NCI-H69 (cell line): ENCODE measurements at places on chromosomes 16 and 17.

DNA sequence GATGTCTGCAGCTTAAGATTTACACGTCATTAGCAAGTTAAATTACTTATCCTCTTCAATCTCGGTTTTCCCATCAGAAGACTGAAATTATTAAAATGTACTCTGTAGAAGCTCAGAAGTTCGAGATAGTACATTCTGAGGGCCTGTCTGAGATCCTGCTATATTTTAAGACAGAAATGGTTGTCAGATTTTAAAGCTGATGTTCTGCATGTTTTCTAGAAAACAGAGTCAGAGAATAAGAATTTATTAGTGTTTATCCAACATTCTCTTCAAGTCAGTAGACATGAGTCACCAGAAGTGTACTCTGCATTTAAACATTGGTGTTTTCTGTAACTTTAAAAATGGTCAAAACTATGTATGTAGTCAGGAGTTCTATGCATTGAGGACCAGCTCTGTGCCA is 155.2 kb upstream of the MYOCD start:
- no peak for DNase-seq

DNA sequence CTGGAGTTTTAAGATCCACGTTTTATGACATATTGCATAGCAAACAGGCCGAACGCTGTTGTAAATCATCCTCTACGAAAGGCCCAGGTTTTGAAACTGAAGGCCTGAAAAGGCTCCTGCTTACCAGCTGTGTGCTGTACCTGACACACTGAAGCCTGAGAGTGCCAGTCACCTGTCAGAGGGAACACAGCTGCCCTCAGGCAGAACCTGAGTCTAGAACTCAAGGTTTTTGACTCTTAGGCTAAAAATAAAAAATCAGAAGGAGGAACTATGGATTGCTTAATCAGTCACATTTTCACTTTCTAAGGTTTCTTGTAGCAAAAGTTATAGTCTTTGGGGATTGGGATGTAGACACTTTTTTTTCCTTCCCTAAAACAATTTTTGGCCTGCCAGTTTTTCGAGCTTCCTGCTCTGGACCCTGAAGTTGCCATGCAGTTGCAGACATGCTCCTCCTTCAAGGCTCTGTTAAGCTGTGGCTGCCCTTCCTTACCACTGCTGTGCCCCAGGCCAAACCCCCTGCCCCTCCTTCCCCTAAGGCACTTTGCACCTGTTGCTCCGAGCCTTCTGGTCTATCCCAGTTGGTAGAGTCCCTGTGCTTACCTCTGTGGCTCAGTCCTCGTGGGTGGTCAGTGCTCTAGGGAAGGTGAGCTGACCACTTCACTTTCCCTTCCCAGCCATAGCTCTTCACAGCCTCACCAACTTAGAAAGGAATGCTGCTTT is 56.6 kb downstream of the TENT4B start:
- DNase-seq, result peak; percentile 8

- no peak for DNase-seq
Measured at GRCh38 chr17:79031996-79032875, 8.3 kb downstream of the C1QTNF1 start.

DNA sequence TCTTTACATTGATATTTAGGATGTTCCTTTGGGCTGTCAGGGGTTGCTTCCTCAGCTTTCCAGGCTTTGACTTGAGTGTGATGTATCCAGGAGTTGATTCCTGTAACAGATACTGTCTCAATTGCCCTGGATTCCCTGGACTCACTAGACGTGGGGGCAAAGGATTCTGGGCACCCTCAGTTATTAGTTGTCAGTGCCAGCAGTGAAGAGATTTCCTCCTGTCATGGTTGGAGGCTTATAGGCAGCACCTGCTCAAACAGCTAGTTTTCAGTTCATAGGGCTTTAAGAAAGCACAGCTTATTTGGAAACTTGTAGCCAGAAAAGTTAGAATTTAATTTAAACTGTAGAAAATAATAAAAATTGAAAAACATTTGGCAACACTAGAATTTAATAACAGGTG is 9.5 kb upstream of the B4GALNT2 start:
- DNase-seq, result no peak

- DNase-seq, result peak; percentile 15
Measured at GRCh38 chr17:27526604-27527002, 70.4 kb downstream of the KSR1 start.

GRCh38 chr16:74742051-74742481 is 32.6 kb downstream of the FA2H start:
- peak; percentile 7 for DNase-seq

DNA sequence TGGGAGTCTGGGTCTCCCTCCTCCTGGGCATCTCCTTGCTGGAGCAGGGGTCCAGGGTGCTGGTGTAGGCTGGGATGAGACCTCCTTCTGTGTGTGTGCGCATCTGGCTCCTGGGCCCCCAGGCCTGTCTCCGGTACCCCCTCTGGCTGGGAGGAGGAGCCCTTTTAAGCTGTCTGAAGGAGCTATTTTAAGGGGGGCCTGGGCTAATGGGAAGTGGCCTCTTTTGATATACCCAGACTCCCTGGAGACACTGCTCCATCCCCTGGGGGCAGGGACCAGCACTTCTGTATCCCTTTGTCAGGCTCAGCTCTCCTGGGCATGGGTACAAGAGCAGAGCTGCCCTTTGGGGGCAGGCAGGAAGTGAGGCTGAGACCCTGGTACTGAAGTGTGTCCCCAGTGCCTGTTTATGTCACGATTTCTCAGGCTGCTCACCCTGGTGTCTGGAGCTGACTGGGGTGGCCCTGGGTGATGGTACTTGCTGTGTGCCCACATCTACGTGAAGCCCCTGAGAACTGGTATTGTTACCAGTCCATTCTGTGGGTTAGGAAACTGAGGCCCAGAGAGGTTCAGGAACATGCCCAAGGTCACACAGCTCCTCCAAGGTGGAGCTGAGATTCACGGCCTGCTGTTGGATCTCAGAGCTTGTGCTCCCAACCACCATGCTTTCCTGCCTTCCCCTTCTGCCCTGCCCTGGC is 6.5 kb downstream of the ADCY7 start:
- DNase-seq, result peak; percentile 15

- no peak for DNase-seq
Measured at GRCh38 chr16:53355064-53355463, 79.2 kb upstream of the RBL2 start.

- no peak for DNase-seq
Measured at GRCh38 chr17:34755371-34755770, 176.0 kb downstream of the TMEM132E start.

GRCh38 chr17:57566721-57567120 is 178.4 kb downstream of the CCDC182 start:
- peak; percentile 94 for DNase-seq

GRCh38 chr17:67506966-67507365 is 129.9 kb downstream of the PITPNC1 start:
- DNase-seq, result no peak

DNA sequence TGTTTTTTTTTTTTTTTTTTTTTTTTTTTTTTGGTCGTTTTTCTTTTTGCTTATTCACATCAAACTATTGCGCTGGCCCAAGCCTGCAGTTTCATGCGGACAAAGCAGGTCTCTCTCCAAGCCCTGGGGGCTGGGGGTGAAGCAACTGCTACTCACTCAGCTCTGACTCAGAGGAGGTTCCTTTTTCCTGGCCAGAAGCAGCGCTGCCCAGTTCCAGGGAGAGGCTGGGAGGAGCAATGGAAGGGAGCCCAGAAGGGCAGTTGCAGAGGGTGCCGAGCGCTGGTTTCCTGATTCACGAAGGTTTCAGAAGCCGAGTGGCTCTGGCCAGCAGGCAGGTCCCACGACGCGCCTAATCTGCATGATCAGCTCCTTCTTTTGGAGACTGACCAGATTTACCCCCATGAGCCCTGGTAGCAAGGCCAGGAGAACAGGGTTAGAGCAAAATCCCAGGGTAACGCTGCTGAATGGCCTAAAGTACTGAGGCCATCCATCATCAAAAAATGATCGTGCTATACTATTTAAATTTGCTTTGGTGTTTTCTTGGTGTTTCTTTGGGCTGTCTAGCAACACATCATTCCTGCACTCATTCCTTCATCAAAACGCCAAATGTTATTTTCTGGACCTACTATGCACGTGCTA is 144.7 kb upstream of the SOX9 start:
- DNase-seq, result no peak

DNA sequence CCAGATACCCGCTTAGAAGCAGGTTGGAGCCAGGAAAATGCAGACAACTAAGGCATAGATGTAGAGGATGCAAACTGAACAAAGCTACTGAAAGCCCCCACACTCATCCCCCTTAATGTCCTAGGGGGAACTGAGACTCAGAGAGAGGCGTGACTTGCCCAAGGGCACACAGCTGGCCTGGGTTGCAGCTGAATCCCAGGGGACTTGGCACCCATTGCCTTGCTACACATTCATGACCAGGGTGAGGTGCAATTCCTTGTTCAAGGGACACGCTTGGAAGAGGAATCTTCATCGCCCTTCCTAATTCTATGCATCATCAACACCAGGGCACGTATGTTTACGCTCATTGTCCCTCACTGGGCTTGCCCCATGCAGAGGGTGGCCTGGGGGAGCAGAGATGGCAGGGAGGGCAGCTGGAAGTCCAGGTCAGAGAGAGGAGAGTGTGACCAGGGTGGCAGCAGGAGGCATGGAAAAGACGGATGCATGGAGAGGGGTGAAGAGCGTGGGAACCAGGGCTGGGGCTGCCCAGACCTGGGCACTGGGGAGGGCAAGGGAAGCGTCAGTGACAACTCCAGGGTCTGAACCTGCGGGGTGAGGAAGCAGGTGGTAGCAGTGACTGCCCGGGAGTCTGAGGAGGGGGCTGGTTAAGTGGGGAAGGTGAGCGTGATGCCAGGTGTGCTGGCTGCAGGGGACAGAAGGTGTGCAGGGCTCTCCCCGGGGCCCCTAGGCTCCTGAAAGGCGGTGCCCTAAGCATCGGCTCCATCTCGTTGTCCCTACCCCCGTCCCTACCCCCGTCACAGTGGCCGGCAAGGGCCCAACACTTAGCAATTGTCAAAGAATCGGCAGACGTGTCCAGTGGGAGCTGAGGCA is 267.1 kb upstream of the TNRC6C start:
- no peak for DNase-seq

GRCh38 chr17:1961189-1961588 is 63.9 kb downstream of the RTN4RL1 start:
- peak; percentile 83 for DNase-seq

DNA sequence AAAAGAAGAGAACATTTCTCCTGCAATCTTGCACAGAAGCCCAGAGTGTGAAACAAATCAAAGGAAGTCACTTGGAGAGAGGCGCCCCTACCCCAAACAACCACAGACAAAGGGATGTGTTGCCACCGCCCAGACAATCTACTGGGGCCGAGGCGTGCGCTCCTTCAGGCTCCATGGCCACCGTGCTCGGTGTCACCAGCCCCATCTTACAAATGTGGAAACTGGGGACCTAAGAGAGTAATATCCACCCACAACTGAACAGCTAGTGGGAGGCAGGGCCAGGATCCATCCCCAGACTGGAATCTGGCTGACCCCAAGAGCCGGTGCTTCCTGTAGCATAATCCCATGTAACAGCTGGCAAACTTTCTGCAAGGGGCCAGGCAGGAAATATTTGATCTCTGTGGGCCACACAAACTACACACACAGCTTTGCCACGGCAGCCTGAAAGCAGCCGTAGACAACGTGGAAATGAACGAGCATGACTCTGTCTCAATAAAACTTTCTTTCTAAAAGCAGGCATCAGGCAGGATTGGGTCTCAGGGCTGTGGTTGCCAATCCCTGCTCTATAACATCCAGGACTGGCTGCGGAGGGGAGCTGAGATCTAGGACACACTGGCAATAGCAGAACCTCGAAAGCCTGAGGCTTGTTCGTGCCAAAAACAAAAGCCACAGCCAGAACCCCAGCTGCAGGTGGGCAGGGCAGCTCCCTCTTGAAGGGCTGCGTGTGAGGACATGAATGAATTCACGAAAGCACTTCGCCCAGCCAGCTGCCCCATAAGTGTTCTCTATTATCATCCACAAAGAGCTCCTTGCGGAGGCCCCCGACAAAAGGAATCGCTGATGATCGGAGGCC is 26.6 kb upstream of the GINS2 start:
- peak; percentile 73 for DNase-seq

DNA sequence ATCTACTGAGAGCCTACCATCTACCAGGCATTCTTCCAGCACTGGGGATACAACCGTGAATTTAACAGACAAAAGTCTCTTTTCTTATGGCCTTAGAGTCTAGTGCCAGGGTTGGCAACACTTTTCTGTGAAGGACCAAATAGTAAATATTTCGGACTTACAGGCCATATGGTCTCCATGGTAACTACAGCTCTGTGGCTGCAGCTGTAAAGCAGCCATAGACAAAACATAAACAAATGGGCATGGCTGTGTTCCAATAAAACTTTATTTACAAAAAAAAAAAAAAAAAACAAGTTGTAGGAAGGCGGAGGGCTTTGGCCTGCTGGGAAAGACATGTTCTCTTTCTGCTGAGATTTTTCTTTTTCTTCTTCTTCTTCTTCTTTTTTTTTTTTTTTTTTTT is 98.7 kb downstream of the ABCC12 start:
- DNase-seq, result no peak

- peak; percentile 85 for DNase-seq
Measured at GRCh38 chr17:75270218-75270965, 639 bp downstream of the MIF4GD start.
